Mucosa of descending colon (tissue), 3 donors: ENCODE measurements at places on chromosomes 1 and 21. TPM values are rescaled to one million over a fixed set of nuclear protein-coding genes. Genes with fewer than 3 reads are reported as not detected.

Gene TEX38
- total RNA-seq = not detected

Gene NHLH1
- 0.16 TPM for total RNA-seq

DNA sequence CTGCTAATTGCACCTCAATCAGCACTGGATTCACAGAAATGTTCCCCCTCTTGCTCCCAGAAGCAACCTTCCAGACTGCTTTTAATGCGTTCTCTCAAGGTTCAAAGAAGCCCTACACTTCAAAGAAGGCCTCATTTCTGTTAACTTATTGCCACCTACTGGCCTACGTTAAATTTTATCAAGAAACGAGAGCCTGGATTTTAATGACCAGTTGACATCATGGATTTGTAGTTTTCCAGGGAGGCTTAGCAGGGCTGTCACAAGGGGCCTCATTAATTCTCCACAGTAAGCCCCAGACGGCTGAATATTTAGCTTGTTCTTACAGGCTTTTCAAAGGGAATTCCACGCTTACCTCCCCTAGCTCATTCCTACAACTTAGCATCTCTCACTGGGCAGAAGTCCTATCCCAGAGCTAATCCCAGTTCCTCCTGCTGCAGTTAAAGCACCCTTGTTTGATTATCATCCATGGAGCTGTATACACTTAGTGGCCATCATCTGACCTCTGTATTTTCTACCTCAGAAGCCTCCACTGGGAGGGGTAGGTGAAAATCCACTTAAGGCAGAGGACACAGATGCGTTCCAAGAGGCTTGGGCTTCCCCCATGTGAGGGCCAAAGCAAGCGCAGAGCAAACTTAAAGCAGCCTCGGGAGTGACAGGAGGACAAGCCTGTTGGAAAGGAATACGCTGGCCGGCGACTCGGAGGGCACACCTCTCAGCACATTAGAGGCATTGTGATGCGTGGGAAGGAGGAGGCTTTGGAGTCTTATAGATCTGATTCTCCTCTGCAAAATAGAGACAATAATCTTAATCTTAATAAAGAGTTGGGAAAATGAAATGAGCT, 32.2 kb upstream of the CYP4X1 start:
- DNase-seq = no peak

DNA sequence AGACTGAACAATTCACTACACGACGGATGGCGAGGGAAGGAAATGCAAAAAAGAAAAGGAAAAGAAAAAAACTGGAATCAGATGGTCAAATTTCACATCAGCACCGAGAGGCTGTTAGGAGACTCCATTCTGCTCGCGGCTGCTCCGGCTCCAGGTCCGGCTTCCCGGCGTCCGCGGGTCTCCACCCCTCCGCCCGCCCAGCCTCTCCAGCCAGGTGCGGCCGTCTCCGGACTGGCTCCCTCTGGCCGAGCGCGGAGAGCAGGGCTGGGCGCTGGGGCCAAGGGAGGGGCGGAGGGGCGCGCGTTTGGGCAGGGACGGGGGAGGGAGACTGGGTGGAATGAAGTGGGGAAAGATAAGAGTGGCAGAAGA, 332 bp downstream of the KCNJ6 start:
- DNase-seq = no peak

- no peak for DNase-seq
Observed at GRCh38 chr1:69661686-69662085, 94.0 kb downstream of the LRRC7 start.

DNA sequence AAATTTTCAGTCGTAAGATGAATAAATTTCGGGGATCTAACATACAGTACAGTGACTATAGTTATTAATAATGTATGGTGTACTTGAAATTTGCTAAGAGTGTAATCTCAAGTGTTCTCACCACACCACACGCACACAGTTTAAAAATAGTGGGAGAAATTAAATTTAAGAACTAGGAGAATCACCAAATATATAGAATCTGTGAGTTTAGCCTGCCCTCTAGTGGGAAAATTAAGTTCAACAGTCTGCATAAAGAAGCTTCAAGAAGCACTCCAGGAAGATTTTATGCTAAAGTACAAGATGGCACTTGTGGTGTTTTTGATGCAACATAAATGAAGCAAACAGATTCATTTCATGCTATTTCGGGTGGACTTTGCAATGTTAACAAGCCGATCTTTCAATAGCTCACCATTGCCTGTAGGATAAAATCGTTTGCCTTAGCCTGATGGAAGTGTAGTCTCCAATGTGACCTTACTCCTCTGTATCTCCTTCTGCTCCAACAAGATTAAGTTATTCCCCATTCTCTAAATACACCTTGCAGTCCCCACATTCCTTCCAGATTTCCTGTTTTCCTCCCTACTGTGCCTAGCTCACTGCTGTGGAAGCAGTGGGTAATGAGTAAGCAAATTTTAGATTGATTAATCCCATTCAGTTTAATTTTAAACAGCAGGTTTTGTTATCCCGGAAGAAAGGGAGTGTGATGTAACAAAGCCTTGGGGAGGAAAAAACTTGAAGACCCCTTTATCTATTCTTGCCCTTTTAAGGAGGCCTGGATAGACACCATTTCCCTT, 8.7 kb upstream of the PIK3C2B start:
- DNase-seq = peak; percentile 81

DNA sequence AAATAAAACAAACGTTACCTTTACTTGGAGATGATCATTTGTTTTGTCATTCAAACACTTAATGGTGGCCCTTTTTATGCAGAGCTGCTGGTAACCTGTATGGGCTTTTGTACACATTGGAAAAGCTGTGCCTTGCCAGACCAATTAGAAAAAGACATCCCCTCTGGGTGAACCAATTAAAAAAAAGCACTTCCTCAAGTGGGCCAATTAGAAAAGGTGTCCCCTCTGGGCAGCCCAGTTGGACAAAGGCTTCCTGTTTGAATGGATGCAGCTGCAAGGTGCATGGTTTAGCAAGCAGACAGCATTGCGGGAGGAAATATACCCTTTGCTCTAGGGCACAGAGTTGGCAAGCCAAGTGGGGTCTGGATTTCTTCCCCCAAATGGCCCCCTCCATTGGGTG, 21.6 kb downstream of the HUNK start:
- no peak for DNase-seq

Gene IL24
- not detected for total RNA-seq

GRCh38 chr1:36885540-36886357, 148.6 kb downstream of the GRIK3 start:
- DNase-seq = no peak
